Effector memory CD4-positive, alpha-beta T cell (primary cell): ENCODE measurements at places on chromosomes 11 and 22.

GRCh38 chr22:40345271-40345670, 1.0 kb upstream of the ADSL start:
- peak; percentile 38 for DNase-seq

GRCh38 chr11:133995066-133995465, 38.3 kb upstream of the IGSF9B start:
- DNase-seq = no peak

DNA sequence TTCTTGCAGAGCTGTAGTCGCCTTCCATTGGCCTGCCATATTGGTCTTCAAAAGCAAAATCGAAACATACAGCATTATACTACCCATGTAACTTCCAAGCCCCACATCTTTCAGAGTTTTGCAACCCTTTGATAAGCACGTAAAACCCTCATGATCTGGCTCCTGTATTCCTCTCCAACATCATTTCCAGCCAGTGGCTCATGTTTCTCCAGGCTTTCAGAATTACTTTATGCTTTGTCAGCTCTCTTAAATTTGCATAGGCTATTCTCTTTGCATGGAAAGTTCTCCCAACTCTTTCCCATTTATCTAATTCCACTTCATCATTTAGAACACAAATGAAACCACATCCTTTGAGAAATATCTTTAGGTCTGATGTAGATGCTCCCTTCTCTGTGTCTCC, 67.8 kb upstream of the DDI1 start:
- no peak for DNase-seq

DNA sequence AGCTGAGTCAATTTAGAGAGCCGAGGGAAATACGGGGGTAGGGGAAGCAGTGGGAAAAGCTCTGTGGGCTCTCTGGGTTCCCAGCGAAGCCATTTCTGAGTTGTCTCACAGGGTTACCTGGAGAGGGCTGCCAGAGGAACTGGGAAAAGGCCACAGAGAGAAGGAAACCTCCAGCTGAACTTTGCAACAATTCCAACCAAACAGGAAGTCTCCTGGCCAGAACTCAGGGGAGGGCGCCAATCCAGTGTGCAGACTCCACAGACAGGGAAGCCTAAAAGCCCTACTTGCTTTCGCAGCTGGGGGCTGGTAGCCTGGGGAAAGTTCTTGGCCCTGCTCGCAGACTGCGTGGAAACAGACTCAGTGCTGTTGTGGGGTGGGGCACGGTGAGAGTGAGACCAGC, 23.1 kb upstream of the GNAZ start:
- no peak for DNase-seq

DNA sequence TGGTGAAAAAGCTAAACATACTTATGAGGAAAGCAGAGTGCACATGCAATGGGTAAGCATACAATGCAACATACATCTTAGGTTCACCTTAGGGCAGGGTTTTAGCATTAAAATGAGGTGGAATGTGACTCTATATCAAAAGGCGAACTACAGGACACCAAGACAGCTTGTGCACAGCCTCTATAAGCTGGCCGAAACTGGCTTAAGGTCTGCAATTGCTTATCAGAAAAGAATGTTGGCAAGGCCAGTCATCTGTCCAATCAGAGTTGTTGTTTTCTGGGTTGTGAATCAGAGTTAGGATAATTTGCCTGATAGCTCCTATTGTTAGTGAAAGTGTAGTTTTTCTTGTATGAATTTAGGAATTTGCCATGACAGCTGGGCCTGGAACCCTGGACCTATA, 76.5 kb downstream of the LRRC4C start:
- no peak for DNase-seq

- no peak for DNase-seq
Observed at GRCh38 chr11:72591785-72592502, 82.3 kb downstream of the PDE2A start.

- no peak for DNase-seq
Observed at GRCh38 chr11:108768370-108768769, 103.5 kb downstream of the DDX10 start.

- no peak for DNase-seq
Observed at GRCh38 chr11:118076754-118077281, at the start of gene TMPRSS4. TMPRSS4 (plus strand) TSS chr11:118077078; CDS start chr11:118077303, 225 bp downstream.

DNA sequence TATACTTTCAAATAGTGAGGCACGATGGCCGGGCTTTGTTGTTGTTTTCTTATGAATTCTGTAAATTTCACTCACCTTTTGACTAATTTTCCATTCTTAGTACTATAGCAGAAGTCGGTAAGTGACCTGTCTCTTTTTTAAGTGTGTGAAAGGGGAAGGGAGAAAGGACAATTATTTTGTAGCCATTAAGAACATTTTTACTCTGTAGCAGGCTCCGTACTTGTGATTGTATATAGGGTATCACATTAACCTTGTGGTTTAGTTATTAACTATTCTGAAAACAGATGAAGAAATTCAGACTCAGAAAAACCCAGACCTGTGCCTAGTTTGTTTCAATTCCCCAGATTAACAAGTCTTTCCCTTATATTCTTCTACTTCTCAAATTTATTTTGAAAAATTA, 78.7 kb downstream of the CASP12 start:
- no peak for DNase-seq

DNA sequence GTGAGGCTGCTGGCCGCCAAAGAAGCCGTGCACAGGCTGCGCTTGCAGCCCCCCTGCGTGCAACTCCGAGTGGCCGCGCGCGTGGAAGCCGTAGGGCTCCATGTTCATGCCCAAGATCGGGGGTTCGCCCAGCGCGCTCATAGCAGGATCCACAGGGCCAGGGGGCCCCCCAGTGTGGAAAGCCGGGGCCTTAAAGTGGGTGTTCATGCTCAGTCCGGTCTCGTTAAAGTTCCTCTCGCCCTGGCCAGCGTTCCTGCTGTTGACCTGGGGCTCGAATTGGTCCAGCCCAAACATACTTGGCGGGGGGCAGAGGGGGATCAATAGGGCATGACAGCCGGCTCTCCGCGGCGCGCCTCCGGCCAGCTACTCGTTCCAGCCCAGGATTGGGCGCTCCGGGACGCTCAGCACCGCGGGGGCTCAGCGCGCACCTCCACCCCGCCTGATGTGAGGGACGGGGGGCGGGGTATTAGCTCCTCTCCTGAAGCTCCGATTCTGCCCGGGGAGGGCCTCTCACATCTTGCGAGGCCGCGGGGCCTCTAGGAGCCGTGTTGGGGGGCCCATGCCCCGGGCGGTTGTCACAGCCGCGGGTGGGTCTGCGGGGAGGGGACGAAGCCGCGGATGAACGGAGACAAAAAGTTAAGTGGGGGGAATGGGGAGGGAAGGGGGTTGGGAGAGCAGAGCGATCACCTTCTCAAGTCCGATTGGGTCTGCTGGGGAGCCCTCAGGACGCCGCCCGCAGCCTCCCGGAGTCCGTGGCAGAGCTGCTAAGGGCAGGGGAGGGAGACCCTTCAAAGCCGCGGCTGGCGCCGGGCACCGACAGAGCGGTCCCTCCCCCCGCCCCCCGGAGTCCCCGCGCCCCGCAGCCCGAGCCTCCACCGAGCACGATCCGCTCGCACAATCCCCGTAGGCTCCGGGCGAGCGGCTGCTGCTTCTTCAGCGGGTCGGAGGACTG, 1.0 kb downstream of the MN1 start:
- no peak for DNase-seq

DNA sequence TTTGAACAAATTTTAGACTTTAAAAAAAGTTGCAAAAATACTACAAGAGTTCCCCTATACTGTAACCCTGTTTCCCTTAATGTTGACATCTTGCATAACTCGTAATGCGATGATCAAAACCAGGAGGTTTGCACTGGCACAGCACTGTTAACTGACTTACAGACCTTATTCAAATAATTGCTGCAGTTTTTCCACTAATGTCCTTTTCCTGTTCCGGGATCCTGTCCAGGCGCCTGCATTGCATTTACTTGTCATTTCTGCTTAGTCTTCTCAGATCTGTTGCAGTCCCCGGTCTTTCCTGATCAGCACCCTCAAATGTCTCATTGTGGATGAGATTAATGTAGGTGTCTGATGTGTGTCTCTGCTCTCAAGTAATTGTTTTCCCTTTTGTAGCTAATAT, 32.0 kb downstream of the APLP2 start:
- DNase-seq = no peak

DNA sequence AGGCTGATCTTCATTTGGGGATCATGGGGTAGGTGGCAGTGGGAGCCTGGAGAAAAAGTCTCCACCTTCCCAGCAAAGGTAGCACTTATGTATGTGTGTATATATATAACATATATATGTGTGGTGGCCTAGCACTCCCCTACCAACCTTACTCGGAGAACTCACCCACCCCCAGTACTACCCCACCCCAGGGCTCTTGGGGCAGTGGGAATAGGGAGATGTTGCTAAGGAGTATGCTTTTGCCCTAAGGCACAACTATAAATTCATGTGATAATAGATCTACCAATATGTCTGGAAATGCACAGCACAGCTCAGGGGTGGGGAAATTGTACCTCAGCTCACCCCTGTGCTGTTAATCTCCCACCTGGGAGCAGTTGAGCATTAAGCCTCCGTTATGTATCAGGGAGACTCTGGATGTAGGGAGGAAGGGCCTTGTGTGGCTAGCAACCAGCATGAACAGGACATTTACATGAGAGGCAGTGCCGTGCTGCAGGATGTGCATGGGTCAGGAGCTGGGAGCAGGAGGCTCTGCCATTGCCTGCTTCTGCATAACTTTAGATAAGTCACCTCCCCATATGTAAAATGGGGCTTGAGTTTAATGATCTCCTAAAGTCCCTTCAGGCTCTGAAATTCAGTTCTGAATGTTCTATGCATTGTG, 57.3 kb downstream of the C11orf91 start:
- DNase-seq = no peak

DNA sequence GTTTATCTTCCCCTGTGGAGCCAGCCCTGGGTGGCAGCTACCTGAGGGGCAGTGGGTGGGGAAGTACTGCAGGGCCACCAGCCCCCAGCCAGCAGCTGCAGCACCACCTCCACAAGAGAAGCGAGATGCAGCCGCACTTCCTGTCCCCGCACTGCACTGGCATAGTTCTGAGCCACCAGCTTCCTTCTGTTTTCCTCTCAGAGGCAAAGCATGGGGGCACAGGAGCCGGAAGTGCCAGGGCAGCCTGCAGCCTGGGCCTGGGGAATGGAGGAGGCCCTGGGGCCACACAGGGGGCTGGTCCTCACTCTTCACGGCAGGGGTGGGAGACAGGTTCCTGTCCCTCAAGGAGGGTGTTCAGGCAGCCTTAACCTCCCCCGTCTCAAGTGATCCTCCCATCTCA, 11.9 kb upstream of the SH3BP1 start:
- DNase-seq = no peak

GRCh38 chr22:43554259-43554636, 142.4 kb downstream of the MPPED1 start:
- no peak for DNase-seq

DNA sequence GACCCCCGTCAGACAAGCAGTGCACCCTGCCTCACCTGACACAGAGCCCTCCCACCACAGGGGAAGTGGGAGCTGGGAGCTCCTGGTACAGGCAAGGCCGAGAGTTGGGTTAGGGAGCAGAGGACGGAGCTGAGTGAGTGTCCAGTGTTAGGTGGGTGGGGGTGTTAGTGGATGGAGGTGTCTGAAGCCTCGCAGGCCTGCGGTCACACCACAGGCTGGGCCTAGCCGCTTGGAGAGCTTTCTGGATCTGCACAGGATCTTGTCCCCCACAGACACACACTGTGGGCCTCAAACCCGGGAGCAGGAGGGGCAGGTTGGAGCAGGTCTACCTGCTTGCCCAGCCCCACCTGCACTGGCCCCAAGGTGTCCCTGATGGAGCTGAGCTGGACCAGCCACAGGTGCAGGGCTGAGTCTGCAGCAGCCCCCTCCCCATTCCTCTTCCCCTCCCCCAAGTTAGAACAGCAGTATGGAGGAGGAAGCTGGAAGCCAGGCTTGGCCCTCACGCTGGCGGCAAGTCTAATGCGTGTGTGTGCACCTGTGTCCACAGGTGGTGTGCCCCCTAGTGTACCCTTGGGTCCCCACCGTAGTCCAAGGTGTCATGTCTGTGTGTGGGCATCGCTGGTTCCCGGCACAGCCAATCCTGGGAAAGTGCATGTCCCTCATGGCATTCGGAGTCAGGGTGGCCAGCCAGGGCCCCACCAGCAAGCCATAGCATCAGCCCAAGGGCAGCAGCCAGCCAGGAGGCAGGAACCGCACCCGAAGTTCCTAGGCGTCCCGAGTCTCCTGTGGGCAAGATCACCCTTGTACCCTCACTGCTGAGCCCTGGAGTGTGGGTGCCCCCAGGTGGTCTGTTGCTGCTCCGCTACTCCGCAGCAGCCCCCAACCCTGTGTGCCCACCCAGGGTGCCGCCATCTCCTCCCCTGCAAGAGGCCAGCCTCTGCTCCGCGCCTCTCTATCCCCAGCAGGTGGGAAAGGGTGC, 2.0 kb upstream of the GATD1 start:
- no peak for DNase-seq

GRCh38 chr11:35598254-35599125, 19.8 kb upstream of the FJX1 start:
- DNase-seq = no peak

GRCh38 chr11:65649656-65650546, 12.0 kb downstream of the SIPA1 start:
- DNase-seq = no peak

DNA sequence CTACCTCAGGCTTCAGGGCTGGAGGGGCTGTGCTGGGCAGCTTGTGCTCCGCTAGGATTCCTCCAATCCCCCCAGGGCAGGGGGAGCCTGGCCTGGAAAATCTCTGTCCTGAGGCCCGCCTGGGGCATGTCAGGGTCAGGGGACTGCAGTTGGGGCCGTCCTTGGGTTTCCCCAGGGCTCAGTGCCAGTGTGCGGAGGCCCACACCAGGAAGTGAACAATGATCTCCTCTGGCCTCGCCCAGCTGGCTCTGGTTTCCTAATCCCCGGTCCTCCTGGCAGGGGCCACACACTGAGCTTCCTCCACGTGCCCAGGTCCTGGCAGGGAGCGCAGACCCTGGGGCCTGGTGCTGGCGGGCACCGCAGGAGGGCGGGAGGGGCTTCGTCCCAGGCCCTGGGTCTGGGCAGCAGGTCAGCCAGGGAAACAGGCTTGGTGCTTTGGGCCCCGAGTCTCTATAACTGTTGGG, 1.4 kb upstream of the MUC2 start:
- no peak for DNase-seq

GRCh38 chr11:43835104-43835503, 45.5 kb upstream of the ALKBH3 start:
- DNase-seq = no peak

- DNase-seq = no peak
Observed at GRCh38 chr11:77127920-77128691, at the start of gene MYO7A. MYO7A (plus strand) TSS chr11:77128246; CDS start chr11:77130635, 2,389 bp downstream.

DNA sequence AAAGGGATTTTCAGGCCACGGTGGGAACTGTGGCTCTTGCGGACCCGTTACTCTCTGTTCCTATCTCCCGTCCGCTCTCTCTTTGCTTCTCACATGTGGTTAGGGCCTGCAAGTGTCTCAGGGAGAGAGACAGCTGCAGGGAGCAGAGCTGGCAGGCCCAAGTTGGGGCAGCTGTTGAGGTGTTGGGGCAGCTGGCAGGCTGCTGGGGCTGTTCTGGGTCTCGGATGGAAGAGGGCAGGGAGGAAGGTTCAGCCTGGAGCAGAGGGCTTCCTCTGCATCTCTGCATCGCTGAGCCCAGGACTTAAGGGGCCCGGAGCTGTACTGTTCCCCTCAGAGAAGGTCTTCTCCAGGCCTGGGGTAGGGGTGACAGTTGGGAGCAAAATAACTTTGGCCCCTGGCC, 2.6 kb upstream of the CNIH2 start:
- no peak for DNase-seq

- DNase-seq = no peak
Observed at GRCh38 chr11:23406131-23406819, 546.0 kb upstream of the CCDC179 start.

GRCh38 chr22:26753125-26753862, 95.9 kb downstream of the MIAT start:
- no peak for DNase-seq
